ENCODE measurements at places on chromosomes 4 and X.

DNA sequence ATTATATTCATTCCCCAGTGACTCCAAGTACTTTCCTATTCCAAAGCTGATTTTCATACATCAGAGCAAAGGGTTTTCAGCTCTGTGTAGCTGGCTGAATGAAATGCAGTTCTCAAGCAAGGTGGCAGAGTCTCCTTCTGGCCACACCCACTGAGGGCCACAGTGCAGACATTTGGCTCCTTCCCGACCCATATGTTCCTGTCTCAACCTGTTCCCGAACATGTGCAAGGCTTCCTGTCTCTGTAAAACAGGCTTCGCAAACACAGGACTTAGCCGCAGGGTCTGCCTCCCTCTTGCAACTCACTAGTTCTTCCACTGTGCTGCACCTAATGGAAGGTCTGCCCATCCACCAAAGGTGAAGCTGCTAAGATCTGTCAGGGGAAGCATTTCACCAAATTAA is 249.2 kb downstream of the MID1IP1 start:
- no peak for DNase-seq

- no peak for DNase-seq
These were observed 25.6 kb downstream of the PNMA6E start for GRCh38 chrX:153375571-153375970.

DNA sequence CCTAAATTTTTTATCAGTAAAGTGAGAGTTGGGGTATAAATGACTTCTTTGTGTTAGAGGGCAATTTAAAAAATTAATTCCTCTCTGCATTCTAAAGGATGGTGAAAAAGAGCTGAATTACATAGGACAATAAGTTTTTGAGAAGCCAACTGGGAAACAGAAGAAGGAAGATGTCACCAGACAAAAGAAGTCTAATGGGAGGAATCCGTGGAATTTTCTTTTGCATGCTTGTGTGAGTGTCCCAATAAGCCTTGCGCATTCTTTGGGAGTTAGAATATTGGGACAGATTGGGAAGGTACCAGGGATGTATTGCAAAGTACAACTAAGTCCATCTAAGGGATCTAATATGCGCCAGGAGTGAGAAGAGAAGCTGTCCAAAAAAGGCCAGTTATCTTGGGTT is 35.1 kb upstream of the NR3C2 start:
- no peak for DNase-seq

GRCh38 chr4:172946503-172946902 is 222.1 kb upstream of the GALNT7 start:
- DNase-seq = no peak

- DNase-seq = no peak
These were observed 47.8 kb downstream of the SLC9A7 start for GRCh38 chrX:46710927-46711623.

GRCh38 chr4:157300701-157301100 is 80.2 kb downstream of the GRIA2 start:
- DNase-seq = no peak

Data from HL-60 (cell line).